HuH-7 (cell line): ENCODE measurements at places on chromosomes 11 and 22.

- no peak for DNase-seq
These were observed 11.0 kb upstream of the FXYD2 start for GRCh38 chr11:117835576-117835975.

DNA sequence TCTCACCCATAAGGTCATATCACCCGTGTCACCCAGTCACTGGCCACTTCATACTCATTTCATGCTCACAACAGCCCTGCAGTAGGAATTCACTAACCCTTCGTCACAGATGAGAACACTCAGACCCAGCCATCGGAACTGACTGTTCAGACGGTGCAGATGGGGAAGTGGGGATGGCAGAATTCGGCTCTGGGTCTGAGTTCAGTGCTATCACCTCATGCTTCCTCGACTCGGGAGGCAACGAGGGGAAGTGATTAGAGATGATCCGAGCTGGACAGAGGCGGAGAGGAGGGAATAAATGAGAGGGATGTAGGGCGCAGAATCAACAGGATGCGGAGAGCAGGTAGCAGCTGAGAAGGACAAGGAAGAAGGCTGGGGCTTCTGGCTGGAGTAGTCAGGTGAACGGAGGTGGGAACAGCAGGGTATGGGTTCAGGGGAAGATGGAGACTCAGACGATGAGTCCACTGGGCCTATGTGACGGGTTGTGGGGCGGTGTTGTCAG, 4.7 kb downstream of the B3GNT6 start:
- DNase-seq, result no peak

DNA sequence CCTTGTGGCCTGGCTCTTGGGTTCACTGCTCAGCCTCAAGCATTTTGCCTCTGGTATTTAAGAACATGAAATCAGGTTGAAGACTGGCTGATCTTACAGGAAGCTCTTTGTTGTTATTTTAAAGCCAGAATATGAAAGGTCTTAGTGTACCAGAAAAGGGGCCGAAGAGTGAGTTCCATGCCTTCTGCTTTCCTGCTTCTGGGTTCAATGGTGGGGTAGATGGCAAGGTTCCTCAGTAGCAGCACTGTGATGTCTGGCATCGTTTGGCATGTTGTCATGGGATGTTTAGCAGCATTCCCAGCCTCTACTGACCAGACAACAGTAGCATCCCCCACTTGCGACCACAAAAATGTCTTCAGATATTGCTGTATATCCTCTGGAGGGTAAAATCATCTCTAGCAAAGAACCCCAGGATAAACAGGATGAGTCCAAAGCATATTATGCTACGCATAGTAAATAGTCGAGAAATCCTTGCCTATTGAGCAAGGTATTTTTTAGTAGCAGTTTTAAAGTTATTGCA, 2.4 kb downstream of the VPS26B start:
- DNase-seq, result no peak

DNA sequence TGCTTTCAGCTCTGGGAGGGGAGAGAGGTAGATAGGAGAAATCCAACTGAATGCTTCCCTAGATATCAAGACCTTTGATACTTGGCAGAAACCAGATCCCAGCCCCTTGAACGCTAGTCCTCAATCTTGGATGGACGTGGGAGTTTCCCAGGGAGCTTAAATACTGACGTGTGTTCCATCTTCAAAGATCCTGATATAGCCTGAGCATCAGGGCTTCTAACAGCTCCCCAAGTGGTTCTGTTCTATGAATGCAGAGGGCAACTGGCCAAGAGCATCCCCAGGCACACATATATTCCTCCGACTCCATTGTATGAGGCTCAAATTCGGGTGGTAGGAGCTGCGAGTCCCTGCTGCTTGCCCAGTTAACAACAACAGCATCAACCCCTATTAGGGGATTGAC, 8.7 kb upstream of the ACCS start:
- DNase-seq, result no peak

GRCh38 chr11:35688023-35688422, 25.4 kb downstream of the TRIM44 start:
- DNase-seq, result no peak

GRCh38 chr22:33321466-33321865, 263.3 kb upstream of the SYN3 start:
- no peak for DNase-seq

GRCh38 chr11:110720431-110721275, 8.4 kb upstream of the ARHGAP20 start:
- DNase-seq, result no peak
